ENCODE measurements at places on chromosomes 4 and X.

DNA sequence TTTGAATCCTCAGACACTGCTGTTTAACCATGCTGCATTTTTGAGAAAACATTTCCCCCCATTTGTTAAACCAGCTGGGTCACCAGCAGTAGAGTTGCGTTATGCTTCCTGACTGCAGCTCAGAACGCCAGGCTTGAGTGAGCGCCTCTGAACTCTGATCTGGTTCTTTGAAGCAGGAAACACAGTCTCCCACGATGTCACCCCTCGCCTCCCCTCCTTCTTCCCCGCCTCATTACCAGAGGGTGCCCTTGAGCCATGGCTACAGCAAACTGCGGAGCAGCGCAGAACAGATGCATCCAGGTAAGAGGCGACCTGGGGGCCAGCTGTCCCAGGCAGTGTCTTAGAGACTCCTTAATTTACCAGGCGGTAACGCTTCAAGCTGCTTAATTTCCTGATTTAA lies 78.4 kb downstream of the REPS2 start:
- no peak for DNase-seq

GRCh38 chr4:139887962-139888735 lies 222.5 kb downstream of the MGST2 start:
- no peak for DNase-seq

GRCh38 chrX:152821145-152821765 lies 9.3 kb downstream of the CETN2 start:
- DNase-seq: no peak

DNA sequence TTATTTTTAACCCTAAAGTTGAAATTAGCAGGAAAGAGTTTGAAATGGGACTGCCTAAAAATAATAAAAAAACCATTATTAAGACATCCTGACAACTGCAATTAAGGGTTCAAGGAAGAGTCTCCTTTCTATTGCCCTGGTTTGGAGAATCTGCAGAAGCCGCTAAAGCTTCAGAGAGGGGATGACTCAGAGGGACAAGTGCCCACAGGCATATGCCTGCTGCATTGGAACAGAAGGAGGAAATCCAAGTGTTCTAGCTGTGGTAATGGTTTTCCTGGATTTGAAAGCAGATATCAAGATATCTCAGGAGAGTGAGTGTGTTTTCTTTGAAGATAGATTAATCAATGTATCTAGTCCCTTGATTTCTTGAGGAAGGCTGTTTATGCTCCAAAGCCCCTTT lies 235.1 kb upstream of the TAPT1 start:
- no peak for DNase-seq

DNA sequence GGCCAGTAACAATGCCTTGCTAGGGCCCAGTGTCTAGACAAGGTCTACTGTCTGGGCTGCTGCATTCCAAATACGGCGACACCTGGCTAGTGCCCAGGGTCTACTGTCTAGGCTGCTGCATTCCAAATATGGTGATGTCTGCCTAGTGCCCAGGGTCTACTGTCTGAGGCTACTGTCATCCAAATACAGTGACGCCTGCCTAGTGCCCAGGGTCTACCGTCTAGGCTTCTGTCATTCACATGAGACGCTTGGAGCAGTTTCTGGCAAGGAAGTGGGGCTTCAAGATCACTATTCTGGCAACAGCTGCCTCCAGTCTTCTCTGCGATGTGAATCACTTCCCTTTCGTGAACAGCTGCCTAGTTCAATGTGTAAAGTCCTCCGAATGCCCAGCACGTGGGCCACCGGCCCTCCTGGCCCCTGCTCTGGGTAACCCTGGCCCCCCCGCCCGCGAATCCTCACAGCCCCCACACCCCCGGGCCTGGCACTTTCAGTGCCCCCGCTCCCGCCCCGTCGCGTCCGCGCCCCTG lies 12.7 kb downstream of the ACOX3 start:
- DNase-seq: peak; percentile 79

- DNase-seq: no peak
These were observed 848.1 kb upstream of the FRG1 start for GRCh38 chr4:189092581-189092980.

- DNase-seq: no peak
These were observed 91.1 kb upstream of the ANKRD50 start for GRCh38 chr4:124803641-124804040.

- DNase-seq: peak; percentile 87
These were observed at the start of gene GAR1 for GRCh38 chr4:109815151-109816081. TSS of gene GAR1 (plus strand) at chr4:109815762. CDS start at chr4:109816165, 403 bp downstream.

- DNase-seq: no peak
These were observed 12.1 kb downstream of the PPARGC1A start for GRCh38 chr4:23877758-23878229.

GRCh38 chr4:78057135-78057599 lies at the start of gene FRAS1:
TSS of gene FRAS1 (plus strand) at chr4:78057323. CDS start at chr4:78058010, 687 bp downstream.
- DNase-seq: no peak

GRCh38 chr4:185127021-185127925 lies 15.8 kb upstream of the SLC25A4 start:
- DNase-seq: no peak

DNA sequence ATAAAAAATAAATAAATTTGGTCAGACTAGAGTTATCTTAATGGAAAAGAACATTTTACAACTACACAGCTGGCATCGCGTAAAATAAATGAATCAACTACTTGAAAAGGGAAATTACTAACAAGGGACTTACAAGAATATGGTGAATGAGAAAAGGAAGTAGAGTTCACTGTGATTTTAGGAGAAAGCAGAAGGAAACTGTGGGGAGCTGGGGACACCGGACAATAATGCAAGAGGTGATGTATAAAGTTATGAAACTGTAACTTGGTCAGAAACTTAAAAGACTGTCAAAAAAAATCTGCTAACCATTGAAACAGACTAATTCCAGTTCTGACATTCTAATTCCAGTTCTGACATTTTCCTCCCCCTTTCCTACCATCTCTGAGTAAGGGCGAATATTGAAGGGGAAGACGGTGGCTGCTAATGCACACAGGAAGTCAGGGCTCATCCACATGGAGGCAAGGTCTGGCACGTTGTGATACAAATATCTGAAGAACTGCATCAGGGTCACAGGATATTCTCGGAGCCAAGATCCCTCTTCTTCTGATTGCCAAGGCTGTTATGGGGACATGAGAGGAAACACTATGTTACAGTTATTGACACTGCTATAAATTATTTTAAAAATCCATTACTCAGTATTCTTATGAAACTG lies 170.5 kb downstream of the CDS1 start:
- DNase-seq: peak; percentile 78

DNA sequence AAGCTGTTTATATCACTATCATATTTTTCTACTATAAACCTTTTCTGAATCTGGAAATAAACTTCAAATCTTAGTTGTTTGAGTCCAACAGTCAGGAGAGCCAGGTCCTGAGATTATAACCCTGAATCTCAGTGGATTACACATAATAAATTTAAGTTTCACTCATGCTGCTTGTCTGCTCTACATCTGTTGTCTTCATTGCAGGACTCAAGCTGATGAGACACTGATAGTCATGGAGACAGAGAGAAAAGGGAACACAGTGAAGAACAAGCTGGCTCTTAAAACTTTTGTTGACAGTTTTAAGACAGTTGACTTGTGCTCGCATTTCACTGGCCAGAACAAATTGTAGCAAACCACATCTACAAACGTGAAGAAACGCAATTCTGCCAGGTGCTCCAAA lies 327.0 kb upstream of the CTSO start:
- no peak for DNase-seq

DNA sequence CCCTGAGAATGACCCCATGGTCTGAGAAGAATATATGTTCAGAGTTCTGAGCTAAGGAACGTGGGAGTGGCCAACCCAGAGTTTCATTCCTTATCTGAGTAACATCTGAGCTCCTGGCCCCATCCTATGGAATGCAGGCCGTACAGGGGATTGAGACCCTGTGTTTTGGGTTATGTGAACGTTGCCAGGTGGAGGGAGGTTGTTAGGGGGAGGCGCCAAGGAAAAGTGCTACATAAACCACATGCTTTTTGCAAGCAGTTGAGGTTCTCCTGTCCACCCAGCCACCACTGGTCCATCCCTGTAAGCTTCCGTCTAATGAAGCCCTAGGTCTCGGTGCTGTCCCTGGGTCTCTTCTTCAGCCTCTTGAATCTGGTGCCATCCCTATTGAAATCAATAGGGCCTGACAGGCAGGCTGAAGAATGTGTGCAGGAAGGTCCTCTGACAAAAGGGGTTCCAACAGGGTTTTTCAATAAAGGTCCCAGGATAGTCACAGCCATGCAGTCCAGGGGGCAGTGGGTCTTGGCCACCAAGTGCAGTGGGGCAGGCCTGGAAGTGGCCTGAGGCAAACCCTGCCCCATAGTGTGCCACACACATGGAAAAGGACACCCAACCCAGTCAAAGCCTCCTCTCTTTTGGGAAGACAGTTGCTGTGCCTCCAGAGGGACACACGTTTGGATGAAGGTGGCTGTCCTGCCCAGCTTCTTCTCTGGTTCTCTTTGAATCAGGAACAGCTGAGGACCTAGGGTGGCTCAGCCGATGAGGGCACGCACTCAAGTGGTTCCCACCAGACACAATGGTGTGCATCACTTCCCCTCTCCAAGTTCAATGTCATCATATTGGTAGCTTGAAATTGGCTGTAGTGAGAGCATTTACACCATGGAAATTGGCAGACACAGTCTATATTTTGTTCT lies 53.5 kb downstream of the HTRA3 start:
- DNase-seq: no peak

GRCh38 chr4:3802571-3803474 lies 36.6 kb downstream of the ADRA2C start:
- no peak for DNase-seq

DNA sequence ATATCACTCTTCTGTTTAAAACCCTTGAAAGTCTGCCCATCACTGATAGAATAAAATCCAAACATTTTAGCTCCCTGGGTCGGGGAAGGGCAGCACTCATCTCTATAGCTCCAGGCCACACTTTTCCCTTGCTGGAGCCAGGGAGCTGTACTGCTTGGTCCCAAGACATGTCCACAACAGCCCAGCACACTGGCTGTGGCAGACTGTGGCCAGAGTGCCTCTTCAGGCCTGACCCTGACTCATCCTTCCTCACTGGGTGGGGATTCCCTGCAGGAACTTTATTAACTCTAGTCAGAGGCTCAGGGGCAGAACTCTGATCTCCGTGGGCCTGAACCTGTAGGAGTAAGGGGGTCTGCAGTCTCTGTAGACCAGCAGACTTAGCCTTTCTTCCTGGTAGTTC lies 69.8 kb upstream of the CAPN6 start:
- no peak for DNase-seq

GRCh38 chr4:4995908-4996265 lies 23.4 kb downstream of the CYTL1 start:
- DNase-seq: no peak

DNA sequence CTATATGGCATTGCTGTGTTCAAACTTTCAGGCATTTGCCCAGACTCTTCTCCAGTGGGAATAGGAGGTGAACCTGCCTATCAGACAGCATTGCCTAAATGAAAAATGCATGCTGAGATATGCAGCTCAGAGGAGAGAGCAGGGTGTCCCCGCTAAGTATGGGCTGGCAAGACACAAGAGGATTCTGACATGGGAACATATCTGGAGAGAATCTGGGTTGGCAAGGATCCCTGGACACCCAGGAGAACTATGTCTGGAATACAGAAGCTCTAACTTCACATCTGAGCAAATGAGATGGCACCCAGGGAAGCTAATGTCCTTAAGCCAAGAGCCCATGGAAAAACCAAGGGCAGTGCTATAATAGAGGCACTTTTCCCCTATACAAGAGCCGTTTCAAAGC lies 18.4 kb downstream of the PPARGC1A start:
- DNase-seq: no peak

- DNase-seq: no peak
These were observed 12.3 kb downstream of the CCDC160 start for GRCh38 chrX:134249241-134249640.

GRCh38 chr4:21948347-21949072 lies at the start of gene KCNIP4:
TSS of gene KCNIP4 (minus strand) at chr4:21948772.
- no peak for DNase-seq

DNA sequence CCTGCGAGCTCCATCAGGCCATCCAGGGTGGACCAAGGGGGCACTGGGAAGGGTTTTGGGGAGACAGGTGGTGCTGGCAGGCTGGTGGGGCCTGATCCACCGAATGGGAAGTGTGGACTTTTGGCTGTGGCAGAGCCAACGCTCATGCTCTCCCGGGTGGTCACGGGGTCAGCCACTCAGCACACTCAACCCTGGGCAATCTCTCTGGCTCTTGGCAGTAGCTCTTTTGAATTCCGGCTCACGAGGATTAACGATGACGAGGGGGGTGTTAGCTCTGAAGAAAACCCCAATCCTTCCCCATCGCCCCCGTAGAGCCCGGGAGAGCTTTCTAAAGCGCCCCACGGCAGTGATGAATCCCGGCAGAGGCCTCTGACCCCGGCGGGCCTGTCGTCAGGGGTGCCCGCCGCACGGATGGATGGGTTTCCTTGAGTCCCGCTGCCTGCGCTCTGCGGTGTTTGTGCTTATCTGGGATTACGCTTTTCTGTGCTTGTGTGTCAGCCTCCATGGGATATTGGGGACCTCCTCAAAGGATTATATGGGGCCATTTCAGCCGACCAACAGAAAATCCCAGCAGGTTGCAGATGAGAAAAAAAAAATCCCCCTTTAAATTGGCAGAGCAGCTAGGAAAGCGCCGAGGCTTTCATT lies 156.8 kb upstream of the PSAPL1 start:
- no peak for DNase-seq

DNA sequence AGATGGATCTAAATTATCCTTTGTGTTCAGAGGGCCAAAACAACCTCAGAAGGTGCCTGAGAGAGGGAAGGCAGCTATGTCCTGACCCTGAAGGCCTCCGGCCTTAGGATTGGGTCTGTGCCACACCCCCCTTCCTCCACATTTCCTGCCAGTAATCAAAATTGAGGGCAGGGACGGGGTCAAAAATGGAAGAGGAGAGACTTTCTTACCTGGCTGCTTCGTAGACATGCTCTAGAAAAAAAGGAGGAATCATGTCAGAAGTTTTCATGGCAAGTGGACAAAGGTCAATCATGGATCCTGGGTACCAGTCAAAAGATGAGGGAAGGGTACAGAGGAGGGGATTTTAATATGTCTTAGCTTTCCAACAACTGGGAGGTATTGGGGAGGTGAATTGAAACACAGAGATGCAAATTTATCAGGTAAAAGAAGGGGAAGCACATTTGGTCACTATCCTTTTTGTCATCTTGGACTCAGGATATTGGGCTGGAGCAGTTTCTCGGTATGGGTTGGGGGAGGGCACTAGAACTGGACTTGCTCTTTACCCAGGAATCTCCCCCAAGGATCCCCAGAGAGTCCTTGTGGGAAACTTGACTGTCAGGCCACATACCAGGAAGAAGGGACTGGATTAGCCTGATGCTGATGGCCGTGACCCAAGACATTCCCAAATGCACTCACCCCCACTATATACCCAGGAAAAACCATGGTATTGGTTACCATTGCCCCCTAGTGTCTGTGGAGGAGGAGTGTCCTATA lies 17.1 kb downstream of the VSIG4 start:
- no peak for DNase-seq

GRCh38 chrX:71996136-71996535 lies 85.5 kb downstream of the NHSL2 start:
- DNase-seq: no peak

GRCh38 chrX:13506574-13506973 lies 62.8 kb upstream of the EGFL6 start:
- DNase-seq: peak; percentile 40

- DNase-seq: no peak
These were observed 321.0 kb downstream of the IL15 start for GRCh38 chr4:141957416-141957815.

All from CD14-positive monocyte (primary cell).